ENCODE measurements at places on chromosomes 2 and 18. TPM values are rescaled to one million over a fixed set of nuclear protein-coding genes. Genes with fewer than 3 reads are reported as not detected.

Gene THAP4
- total RNA-seq: 49.0 TPM

Gene TMEM214
- total RNA-seq: 107 TPM

Gene PTPRM
- 43.7 TPM for total RNA-seq

GRCh38 chr2:124163840-124164239 lies 138.8 kb downstream of the CNTNAP5 start:
- H3K4me3 ChIP-seq: no peak overlapping the region
- no peak for DNase-seq
- no peaks in the 10 kb centered on the region for H3K36me3 ChIP-seq
- no peak overlapping the region for H3K27ac ChIP-seq
- no peaks in the 10 kb centered on the region for H3K27me3 ChIP-seq

GRCh38 chr2:240153418-240153817 lies 13.0 kb upstream of the OTOS start:
- no peak for DNase-seq
- H3K27me3 ChIP-seq: no peaks in the 10 kb centered on the region
- H3K27ac ChIP-seq: no peak overlapping the region
- no peaks in the 10 kb centered on the region for H3K36me3 ChIP-seq

Gene MAPRE2
- 117 TPM for total RNA-seq

Gene CDH20
- not detected for total RNA-seq

DNA sequence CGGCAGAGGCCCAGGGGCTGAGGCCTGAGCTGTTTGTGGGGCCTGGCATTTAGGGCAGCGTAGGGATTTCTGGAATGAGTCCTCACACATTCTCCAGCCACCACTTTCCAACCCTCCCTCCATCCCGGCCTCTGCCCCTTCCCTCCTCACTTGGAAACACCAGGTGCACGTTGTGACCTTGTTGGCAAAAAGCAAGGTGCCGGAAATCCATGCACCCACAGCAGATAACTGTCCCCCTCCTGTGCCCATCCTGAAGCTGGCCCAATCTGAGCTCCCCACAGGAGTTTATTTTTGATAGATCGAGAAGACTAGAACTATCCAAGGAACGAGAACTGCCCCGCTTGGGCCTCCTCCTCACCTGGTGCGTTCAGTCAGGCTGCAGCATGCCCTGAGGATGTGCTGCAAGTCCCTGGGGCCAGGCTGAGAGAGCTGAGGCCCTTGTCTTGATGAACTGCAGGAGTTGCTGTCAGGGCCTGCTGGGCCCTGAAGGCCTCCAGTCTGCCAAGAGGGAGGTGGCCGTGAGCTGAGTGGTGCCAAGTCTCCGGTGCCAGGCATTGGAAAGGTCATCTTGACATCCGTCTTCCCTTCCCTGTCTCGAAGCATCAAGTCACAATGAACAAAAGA lies 55.8 kb downstream of the CTIF start:
- H3K4me1 ChIP-seq: no peaks in the 10 kb centered on the region
- H3K36me3 ChIP-seq: no peaks in the 10 kb centered on the region
- H3K27me3 ChIP-seq: no peaks in the 10 kb centered on the region
- no peak for DNase-seq

DNA sequence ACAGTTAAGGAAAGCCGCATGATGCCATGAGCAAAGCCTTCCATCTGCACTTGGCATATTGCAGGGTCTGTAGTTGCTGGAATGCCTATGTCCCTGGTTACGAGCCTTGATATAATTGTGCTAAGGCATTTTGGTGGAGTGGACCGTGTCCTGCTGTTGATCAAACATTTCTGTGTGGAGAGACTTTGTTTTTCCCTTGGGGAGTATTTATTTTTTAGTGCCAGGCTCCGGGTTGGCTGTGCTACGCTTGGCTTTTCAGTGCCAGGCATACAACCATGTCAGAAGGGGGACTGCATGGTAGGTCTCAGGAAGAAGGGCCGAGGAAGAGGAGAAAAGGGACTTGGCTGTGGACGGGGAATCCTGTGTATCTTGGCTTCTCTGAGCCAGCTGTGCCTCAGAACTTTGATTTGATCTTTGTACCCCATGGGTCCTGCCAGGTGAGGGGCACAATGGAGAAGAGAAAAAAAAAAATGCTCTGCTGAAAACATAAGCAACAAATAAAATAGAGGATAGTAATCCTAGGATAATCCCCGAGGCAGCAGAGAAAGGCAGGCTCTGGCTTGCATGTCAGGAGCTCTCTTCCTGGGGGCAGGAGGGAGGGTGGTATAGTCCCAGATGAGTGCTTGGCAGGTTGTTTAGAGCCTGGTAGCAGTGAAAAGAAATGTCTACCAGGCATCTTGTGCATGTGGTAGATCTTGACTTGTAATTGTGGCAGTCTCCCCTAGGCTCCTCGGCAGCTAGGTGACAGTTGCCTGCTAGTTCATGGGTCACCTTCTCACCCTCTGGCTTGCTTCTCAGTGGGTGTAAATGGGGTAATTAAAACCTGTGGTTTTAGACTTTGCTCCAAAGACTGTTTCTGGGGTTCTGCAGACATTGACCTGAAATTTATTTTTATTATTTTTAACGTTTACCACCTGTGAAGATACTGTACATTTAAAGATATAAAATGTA lies 233.0 kb downstream of the NEDD4L start:
- H3K27ac ChIP-seq: no peak overlapping the region
- H3K4me3 ChIP-seq: no peak overlapping the region
- no peak for DNase-seq
- peaks cover 11% of the 10 kb centered on the region for H3K4me1 ChIP-seq
- H3K27me3 ChIP-seq: no peaks in the 10 kb centered on the region
- no peaks in the 10 kb centered on the region for H3K36me3 ChIP-seq

- peak overlapping the region; percentile 45 for H3K27ac ChIP-seq
- peaks cover 13% of the 10 kb centered on the region for H3K4me1 ChIP-seq
- H3K36me3 ChIP-seq: no peaks in the 10 kb centered on the region
- no peaks in the 10 kb centered on the region for H3K27me3 ChIP-seq
These were observed 63.5 kb upstream of the NFE2L2 start for GRCh38 chr2:177328056-177328455.

Gene SLC38A11
- total RNA-seq: not detected

Gene NAT8
- total RNA-seq: not detected

Gene CEBPZ
- 36.7 TPM for total RNA-seq

GRCh38 chr18:50806208-50806616 lies 13.6 kb downstream of the MRO start:
- no peak overlapping the region for H3K4me3 ChIP-seq
- H3K4me1 ChIP-seq: no peaks in the 10 kb centered on the region
- DNase-seq: no peak
- H3K27ac ChIP-seq: no peak overlapping the region

GRCh38 chr2:77428946-77429345 lies 93.2 kb downstream of the LRRTM4 start:
- H3K4me3 ChIP-seq: no peak overlapping the region
- DNase-seq: no peak
- no peaks in the 10 kb centered on the region for H3K27me3 ChIP-seq
- no peak overlapping the region for H3K27ac ChIP-seq
- no peaks in the 10 kb centered on the region for H3K4me1 ChIP-seq

DNA sequence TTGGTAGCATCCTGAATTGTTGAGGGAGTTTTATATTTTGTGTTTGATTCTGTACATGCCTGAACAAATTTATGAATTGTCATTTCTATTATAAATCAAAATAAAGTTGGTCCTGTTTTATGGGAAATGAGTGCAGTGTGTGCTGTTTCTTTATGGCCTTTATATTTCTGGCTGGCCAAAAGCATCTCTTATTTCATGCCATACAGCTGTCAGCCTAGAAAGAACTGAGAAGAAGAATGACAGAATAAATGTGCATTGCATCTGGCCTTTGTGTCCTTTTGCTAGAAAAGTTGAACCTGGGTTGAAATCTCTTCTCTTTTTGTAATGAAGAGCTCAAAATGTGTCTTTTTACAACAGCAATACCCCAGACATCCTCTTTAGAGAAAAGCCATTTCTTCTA lies 474.7 kb upstream of the LRATD1 start:
- H3K27me3 ChIP-seq: no peaks in the 10 kb centered on the region
- H3K36me3 ChIP-seq: no peaks in the 10 kb centered on the region
- DNase-seq: no peak
- no peaks in the 10 kb centered on the region for H3K4me1 ChIP-seq
- H3K4me3 ChIP-seq: no peak overlapping the region
- no peak overlapping the region for H3K27ac ChIP-seq

DNA sequence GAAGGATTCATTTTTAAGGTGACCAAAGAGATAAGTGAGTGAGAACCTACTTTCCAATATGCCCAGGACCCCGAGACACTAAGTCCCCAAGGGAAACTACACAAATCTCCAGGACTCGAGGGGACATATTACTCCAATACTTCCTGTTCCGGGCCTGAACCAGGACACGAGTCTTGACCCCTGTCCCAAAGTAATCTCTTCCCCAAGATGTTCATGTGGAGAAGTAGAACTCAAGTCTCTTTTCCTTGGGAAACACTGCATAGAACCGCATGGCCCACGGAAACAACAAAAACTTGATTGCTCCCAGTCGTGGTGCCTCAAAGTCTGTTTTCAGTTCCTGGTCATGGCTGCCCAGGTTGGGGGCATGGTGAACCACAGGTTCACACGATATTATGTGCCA lies 87.2 kb upstream of the ZEB2 start:
- H3K27me3 ChIP-seq: no peaks in the 10 kb centered on the region
- H3K4me3 ChIP-seq: no peak overlapping the region
- no peaks in the 10 kb centered on the region for H3K4me1 ChIP-seq
- H3K27ac ChIP-seq: no peak overlapping the region
- no peak for DNase-seq

DNA sequence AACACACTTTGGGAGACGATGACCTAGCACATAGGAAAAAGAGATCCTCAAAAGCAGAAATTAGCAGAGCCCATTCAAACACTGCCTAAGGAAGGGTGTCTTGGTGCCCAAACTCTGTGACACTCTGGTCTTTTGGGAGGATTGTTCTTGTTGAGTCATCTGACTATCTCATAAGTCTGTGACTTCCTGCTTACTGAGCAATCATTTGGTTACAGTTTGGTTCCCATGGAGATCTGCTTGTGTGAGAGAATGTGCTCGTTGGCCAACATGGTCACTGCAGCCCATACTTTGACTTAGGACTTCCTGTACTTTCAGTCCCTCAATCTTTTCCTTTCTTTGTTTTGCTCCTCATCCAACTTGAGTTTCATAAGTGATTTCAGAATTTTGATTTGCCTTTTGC lies 602.9 kb downstream of the NYAP2 start:
- no peaks in the 10 kb centered on the region for H3K4me1 ChIP-seq
- H3K4me3 ChIP-seq: no peak overlapping the region
- DNase-seq: no peak
- no peaks in the 10 kb centered on the region for H3K36me3 ChIP-seq
- H3K27me3 ChIP-seq: no peaks in the 10 kb centered on the region

DNA sequence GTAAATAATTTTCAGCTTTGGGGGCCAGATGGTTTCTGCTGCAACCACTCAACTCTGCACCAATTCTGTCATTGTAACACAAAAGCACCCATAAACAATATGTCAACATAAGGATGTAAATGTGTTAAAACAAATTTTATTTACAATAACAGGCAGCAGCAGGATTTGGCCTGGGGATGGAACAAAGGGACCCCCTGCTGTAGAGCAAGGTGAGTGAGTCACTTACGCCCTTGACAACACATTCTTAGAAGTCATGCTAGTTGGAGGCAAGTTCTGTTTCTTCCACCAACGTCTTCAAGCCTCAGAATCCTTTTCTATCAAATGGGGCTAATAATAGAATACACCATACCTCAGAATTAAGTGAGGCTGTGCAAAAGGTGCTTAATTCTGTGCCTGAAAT lies 610.2 kb upstream of the SYT4 start:
- no peaks in the 10 kb centered on the region for H3K27me3 ChIP-seq
- no peak overlapping the region for H3K27ac ChIP-seq
- DNase-seq: no peak
- no peak overlapping the region for H3K4me3 ChIP-seq

Gene SLC4A3
- 0.21 TPM for total RNA-seq

Gene C2orf78
- total RNA-seq: not detected

- peak; percentile 68 for DNase-seq
- H3K36me3 ChIP-seq: no peaks in the 10 kb centered on the region
- no peaks in the 10 kb centered on the region for H3K4me1 ChIP-seq
- H3K4me3 ChIP-seq: no peak overlapping the region
- peaks cover 2% of the 10 kb centered on the region for H3K27me3 ChIP-seq
These were observed 21.1 kb upstream of the LYPD6B start for GRCh38 chr2:149017116-149017985.

Gene MROH2A
- not detected for total RNA-seq

- no peaks in the 10 kb centered on the region for H3K4me1 ChIP-seq
- H3K27me3 ChIP-seq: no peaks in the 10 kb centered on the region
- no peak overlapping the region for H3K27ac ChIP-seq
- no peaks in the 10 kb centered on the region for H3K36me3 ChIP-seq
- no peak for DNase-seq
These were observed 55.1 kb downstream of the ROCK1 start for GRCh38 chr18:21056545-21056944.

- no peaks in the 10 kb centered on the region for H3K4me1 ChIP-seq
- H3K27ac ChIP-seq: no peak overlapping the region
- no peak for DNase-seq
- no peaks in the 10 kb centered on the region for H3K27me3 ChIP-seq
- H3K36me3 ChIP-seq: no peaks in the 10 kb centered on the region
- H3K4me3 ChIP-seq: no peak overlapping the region
These were observed 32.3 kb upstream of the PMAIP1 start for GRCh38 chr18:59867337-59868104.

DNA sequence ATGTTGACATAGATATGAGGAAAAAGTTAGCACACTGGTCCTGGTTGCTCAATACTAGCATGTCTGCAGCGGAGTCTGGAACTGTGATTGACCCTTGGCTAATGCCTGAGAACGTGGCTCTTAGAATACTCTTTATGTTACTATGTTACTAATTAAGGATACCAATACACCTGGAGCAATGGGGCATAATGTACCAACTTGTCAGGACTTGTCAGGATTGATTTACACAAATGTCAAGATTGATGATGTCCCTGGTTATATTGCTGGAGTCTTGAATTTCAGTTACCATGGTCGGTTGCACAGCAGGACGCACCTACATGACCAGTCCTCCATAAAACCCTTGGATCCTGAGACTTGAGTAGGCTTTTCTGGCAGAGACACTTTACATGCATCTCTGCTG lies 810.9 kb downstream of the CPS1 start:
- H3K4me3 ChIP-seq: no peak overlapping the region
- no peaks in the 10 kb centered on the region for H3K27me3 ChIP-seq
- no peaks in the 10 kb centered on the region for H3K4me1 ChIP-seq
- no peak overlapping the region for H3K27ac ChIP-seq
- DNase-seq: no peak
- no peaks in the 10 kb centered on the region for H3K36me3 ChIP-seq

Gene SLC30A3
- total RNA-seq: 16.7 TPM

- H3K27me3 ChIP-seq: no peaks in the 10 kb centered on the region
- H3K36me3 ChIP-seq: no peaks in the 10 kb centered on the region
- no peaks in the 10 kb centered on the region for H3K4me1 ChIP-seq
- DNase-seq: no peak
- H3K27ac ChIP-seq: no peak overlapping the region
- H3K4me3 ChIP-seq: no peak overlapping the region
These were observed 12.0 kb downstream of the DSG1 start for GRCh38 chr18:31329787-31330438.

DNA sequence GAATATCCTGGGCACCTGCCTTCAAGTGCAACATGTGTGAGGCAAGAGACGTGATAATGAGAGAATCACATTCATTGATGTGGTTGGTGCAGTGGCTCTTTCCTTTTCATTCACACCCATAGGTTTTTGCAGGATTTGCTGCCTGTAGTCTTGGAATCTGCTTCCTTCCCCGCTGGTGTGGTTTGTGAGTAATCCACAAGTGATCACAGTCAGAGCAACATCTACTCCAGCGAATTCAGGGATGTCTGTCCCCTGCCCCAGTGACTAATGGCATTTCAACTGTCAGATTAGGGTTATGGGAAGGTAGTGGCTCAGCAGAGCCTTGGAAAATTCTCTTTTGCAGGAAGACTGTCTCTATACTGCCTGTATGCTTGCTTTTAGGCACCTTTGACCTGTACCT lies 225.5 kb upstream of the RBMS1 start:
- no peak overlapping the region for H3K27ac ChIP-seq
- no peaks in the 10 kb centered on the region for H3K4me1 ChIP-seq
- H3K4me3 ChIP-seq: no peak overlapping the region
- DNase-seq: no peak

Gene CROCC2
- not detected for total RNA-seq
